ENCODE measurements at places on chromosomes 6 and 20. TPM values are rescaled to one million over a fixed set of nuclear protein-coding genes. Genes with fewer than 3 reads are reported as not detected.

DNA sequence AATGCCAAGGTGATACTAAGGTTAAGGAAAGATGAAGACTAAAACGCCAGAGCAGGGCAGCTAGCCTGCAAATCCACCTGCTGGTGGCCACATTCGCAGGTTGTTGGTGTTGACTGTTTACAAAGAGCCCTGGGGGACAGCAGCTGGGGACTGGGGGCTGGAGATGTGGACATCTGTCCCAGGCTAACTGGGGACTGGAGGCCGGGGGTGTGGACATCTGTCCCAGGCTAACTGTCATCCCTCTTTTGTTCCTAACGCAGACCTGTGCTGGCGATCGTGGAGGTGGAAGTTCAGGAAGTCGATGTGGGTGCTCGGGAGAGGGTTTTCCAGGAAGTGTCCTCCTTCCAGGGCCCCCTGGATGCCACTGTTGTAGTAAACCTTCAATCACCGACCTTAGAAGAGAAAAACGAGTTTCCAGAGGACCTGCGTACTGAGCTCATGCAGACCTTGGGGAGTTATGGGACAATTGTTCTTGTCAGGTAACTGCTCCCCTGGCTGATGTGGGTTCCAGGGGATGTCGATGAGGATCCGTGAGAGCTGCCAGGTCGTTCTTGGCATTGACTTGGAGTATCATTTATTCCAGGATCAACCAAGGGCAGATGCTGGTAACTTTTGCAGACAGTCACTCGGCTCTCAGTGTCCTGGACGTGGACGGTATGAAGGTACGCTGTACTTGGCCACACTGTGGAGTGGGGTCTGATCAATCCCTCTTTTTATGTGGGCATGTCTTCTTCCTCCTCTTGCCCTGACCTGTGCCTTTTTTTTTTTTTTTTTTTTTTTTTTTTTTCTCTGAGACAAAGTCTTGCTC is 87.0 kb downstream of the SERAC1 start:
- no peak for DNase-seq

Gene ANGPT4
- total RNA-seq: not detected

DNA sequence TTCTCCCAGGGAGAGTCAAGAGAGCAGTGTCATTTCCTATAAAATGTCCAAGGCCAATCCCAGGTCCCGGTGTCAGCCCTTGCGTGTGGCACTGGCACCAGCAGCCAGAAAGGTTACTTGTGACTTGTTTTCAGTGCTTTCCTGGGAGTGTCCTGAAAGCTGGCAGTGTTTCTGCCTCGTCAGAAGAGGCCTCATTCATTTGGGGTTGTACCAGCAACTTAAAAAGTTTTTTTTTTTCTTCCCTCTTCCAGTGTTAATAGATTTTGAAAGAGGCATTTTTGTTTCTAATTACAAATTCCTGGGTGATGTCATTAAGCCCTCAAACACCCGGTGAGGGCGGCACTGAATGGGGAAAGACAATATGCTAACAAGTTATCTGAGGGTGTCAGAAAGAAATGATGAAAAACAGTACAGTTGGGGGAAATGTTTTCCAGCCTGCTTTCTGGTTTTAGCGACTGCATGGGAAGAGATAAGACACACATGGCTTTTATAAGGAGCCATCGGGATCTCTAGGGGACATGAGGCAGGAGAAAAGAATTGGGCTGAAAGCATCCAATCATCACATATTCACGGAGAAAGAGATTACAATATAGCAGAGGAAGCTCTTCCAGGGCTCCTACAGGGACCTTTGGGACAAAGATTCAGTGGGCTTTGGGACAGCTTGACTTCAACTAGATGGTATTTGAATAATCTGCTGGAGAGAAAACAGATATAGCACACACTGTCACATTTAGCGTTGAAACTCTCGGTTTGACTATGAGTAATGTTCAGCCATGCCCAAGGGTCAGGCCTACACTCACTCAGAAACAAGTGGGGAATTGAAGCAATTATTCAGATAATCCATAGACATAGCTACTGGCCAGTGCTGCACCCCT is 153.0 kb downstream of the BCAS1 start:
- no peak for DNase-seq

DNA sequence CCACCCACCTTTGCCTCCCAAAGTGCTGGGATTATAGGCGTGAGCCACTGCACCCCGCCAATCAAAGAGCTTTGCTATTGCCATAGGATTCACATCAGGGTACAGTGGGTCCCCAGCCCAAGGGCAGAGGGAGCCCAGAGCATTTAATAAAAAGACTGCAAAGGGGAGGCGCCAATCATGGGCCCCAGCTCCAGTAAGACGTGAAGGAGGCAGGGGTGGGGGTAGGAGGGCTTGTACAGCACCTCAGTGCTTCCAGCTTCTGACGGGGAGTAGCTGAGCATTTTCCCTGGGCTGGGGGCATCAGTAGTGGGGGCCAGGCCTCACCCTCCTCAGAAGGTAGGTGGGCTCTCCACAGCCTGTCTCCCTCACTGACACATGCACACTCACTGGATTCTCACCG is 1.5 kb downstream of the ADA start:
- DNase-seq: no peak

DNA sequence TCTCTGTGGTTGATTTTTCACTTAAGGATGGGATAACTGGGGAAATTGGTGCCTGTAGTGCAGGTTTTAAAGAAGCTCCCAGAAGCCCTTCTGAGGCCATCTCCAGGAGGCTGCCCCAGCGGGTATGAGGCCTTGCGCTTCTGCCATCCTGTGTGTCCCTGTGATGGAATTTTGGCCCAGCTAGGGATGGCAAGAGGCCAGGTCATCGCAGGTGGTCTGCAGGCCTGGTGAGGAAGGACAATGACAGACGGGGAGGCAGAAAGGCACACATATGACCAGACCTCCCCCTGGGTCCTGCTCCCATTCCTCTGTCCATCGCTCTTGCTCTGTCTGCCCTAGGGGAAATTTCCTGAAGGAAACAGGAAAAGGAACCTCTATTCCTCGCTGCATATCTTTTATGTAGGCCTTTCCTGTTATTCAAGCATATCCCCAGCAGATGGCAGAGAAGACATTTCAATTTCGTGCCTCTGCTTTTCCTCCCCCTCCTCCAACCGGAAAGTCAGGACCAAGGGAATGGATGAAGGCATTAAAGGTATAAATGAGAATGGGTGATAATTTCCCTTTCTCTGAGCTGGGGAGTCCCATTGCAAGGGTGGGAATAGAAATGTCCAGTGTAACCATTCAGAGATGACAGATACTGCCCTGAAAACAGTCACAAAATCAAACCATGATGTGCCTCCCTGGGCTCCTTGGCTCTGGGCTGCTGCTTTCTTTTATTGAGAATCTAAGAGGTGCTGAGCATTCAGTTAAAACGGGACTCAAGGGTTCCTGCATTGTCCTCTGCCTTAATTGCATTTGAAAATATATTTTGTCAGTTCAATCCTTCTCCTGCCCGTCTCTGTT is 17.6 kb upstream of the HLA-F start:
- DNase-seq: no peak

Gene KCNB1
- not detected for total RNA-seq

Gene RAD21L1
- total RNA-seq: 0.67 TPM

Gene SCRT2
- not detected for total RNA-seq

GRCh38 chr6:16676978-16677377 is 84.3 kb downstream of the ATXN1 start:
- no peak for DNase-seq

Gene BPIFB4
- not detected for total RNA-seq

GRCh38 chr6:140845701-140846100 is 1287.0 kb upstream of the GJE1 start:
- no peak for DNase-seq

Gene PDYN
- not detected for total RNA-seq

DNA sequence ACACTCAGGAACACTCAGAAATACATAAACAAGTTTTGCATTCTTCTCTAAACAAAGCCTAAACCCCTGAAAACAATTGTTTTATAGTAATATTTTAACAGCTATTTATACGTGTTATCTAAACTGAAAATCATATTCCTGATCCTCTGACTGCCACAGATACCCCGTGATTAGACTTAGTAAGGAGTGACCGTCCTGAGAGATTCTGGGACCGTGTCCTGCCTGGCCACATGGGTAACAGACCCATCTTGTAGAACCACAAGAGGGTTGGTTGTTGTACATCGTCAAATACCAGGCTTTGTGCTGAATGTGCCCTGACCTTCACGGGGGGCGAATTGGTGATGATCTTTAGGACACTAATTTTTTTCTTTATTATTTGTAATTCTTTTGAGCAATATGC is 214.4 kb downstream of the TMEM242 start:
- no peak for DNase-seq

- no peak for DNase-seq
Observed at GRCh38 chr6:147554281-147554680, 45.8 kb downstream of the SAMD5 start.

DNA sequence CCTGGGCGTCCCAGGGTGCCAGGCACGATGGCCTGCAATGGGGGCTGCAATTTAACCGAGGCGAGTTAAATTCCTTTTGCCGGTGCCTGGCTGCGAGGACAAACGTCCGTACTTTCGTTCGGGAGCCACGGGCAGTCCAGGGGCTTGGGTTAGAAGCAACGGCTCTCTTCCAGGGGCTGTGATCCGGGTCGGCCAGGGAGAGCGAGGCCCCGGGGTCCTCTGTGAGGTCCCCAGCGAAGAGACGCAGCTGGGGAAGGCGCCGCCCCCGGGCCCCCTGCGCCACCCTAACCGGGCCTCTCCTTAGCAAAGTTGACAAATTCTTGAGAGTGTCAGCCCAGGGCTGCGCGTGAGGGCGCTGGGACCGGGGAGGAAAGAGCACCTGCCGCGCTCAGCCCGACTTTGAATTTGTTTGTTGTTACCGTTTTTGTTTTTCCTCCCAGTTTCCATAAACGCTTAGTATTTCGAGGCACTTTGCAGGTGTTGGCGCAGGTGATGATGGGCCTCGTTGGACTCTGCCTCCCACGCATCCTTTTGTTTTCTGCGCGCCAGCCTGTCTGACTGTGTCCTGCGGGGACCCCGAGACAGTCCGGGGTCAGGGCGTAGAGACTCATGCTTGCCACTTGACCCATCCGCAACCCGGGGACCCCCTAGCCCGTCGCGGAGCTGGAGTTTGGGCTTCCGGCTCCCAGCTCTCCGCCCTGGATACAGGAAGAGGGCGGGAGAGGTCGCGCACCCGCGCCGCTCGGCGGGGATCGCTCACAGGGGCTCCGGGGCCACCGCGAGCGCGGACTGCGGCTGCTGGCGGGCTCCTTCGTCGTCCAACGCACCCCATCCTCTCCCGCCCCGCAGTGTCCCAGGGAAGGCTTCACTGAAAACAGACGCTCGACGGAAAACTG is 5.8 kb downstream of the OLIG3 start:
- DNase-seq: no peak

GRCh38 chr6:135540207-135540840 is 42.8 kb upstream of the AHI1 start:
- DNase-seq: no peak

DNA sequence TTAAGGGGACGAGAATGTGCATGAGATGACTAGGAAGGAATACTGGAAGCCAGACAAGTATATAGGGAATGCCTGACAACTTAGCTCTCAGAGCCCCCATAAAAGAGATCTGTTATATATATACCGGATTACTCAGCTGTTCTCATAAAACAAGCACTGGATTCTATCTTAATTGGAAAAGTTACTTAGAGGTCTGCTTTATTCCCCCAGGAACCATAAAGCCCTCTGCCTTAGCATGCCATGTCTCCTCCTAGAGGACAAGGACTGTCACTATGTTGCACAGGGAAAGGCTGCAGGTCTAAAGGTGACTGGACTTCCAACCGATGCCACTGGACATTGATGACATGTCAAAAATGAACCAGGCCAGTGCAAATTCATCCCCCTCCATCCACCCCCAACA is 6.4 kb downstream of the EXOC2 start:
- DNase-seq: no peak

Gene RHAG
- not detected for total RNA-seq

Gene MAN1A1
- total RNA-seq: 38.4 TPM

GRCh38 chr20:40806929-40807820 is 118.1 kb upstream of the MAFB start:
- peak; percentile 19 for DNase-seq
